ENCODE measurements at places on chromosomes 3 and 15.

- DNase-seq = no peak
Measured at GRCh38 chr3:43969944-43970343, 271.7 kb upstream of the TOPAZ1 start.

- no peak for DNase-seq
Measured at GRCh38 chr3:48686538-48687219, 964 bp upstream of the NCKIPSD start.

DNA sequence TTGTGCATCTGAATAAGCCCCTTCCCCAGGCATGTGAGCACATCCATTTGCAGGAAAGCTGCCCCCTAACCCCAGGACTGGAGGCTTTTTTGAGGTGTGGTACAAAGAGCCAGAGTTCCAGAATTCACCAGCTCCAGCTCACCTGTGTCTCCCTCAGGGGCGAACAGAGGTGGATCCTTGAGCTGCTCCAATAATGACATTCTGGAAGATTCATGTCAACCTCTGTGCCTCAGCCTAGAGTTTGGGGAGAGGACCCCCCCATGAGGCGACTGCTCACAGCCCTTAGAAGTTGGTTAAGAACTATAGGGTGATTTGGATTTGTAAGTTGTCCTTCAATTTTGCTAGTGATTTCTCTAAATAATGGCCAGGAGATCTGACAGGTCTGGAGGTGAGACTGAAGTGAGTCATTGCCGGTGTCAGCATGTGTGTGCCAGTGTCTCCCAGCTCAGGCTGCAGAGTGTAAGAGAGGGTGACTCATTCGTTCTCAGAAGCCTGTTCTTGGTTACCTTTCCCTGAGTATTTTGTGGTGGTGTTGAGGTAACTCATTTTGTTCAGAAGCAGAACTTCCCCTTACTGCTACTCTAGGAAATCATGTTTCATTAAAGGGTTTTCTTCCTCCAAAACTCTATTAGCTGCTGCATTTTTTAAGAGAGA lies 136.9 kb upstream of the TOPAZ1 start:
- peak; percentile 67 for DNase-seq

- DNase-seq = no peak
Measured at GRCh38 chr15:78316283-78317083, 17.1 kb upstream of the SKIC8 start.

Measured in KBM-7 (cell line).